Fibroblast of mammary gland (primary cell): ENCODE measurements at places on chromosomes 16 and 17.

GRCh38 chr17:10339051-10339450 lies 33.8 kb downstream of the MYH13 start:
- no peak for DNase-seq

DNA sequence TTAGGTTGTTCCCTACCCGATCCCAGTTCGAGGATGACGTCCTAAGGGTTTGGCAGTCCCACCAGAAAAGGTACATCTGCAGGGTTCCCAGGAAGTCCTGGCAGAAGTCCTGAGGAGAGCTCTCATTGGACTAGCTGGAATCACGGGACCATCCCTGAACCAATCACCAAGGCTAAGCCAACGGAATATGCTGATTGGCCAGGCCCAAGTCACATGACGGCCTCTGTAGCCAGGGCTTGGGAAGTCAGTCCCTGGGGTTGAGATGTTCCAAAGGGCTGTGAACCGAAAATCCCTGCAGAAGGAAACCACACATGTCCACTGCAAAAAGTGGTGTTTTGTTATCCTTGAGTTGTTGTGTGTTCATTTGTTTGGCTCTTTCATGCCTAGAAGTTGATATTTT lies 68.2 kb upstream of the ZNF423 start:
- peak; percentile 15 for DNase-seq

GRCh38 chr17:76385892-76386786 lies 1.7 kb downstream of the SPHK1 start:
- peak; percentile 88 for DNase-seq

GRCh38 chr16:46839986-46840443 lies 9.0 kb upstream of the C16orf87 start:
- DNase-seq, result no peak

DNA sequence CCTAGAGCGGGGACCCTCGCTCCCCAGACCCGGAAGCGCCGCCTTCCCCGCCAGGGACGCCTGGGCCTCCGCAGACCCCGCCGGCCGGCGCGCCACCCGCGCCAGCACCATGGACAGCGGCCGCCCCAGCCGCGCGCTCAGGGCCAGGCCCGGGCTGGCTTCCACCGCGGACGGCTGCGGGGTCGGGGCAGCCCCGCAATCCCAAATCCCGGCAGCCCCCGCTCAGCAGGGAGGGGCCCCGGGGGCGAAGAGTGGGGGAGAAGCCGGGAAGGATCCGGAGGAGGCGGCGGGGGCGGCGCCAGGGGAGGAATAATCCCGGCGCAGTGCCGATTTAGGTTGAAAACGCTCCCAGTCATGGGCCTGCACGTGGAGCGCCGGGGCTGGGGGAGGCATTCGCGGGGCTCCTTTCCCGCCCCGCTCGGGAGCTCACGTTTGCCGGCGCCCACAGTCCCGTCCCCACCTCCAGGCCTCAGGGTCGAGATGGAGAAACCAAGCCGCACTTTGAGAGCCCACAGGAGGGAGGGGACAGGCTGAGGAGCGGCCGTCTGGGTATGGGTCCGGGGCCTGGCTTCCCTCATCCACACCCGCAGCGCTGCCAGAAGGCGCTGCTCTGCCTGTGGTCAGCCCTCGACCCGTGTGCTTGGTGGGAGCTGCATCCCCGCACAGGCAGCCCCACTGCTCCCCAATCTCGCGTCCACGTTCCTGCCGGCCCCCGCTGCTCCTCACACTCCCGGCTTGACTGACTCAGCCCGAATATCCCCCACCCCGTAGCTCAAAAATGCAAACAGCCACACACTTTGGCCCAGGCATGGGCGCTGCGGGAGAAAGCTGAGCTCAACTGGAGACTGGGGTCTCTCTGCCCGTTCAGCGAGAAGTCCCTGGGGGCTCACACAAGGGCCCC lies 4.7 kb downstream of the FBXL16 start:
- DNase-seq, result no peak

GRCh38 chr17:51487947-51488346 lies 227.6 kb downstream of the UTP18 start:
- no peak for DNase-seq

DNA sequence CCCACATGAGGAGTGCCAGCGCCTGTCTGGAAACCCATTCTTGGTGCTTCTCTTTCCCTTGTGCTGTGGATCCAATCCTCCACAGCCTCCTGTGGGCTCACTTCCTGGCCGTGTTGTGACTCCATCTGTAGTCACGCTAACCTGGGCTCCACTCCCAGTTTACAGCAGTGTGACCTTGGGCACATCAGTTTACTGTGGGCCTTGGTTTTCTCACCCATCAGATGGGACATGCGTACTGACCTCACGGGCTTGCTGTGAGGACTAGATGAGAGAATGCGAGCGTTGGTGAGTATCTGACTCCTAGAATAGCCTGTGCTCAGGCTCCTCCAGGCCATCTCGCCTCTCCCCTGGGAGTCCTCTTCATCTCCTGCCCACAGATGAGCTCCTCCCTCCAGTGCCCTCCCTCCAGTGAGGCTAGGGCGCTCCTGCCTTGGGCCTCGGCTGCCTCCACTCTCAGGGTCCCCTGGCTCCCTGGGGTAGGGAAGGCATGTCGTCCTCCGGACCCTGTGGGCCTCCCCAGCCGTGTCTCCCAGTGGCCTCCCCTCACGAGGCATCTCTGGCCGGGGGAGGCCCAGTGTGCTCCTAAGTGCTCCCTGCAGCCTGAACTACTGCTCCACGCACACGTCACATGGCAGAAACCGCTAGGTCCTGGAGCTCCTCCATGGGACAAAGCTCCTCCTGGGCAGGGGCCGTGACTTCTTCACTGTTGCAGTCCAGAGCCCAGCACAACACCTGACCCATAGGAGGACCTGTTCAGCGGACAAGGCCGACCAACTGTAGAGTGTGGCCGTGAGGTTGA lies 5.2 kb upstream of the FOXJ1 start:
- DNase-seq, result peak; percentile 5
